ENCODE measurements at places on chromosomes 6 and 20.

GRCh38 chr6:119856136-119856535, 506.6 kb upstream of the MAN1A1 start:
- DNase-seq: peak; percentile 14

- no peak for DNase-seq
Measured at GRCh38 chr6:44311767-44312166, 1.4 kb downstream of the AARS2 start.

DNA sequence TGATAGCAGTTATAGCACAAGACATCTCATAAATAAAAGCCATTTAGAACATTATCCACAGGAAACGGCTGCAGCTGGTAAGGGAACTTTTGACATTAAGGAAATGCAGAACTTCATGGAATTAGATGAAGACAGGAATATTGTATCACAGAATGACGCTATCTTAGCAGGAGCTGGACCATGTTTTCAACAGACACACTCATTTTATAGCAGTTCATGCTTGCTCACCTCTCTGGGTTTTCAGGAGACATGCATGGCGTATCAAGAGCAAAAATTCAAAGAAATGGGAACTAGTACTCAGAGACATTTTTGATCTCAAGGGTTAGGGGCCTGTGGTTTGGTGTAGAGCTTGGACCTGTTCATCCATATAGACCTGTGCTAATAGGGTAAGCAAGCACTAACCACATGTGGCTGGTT, 125.0 kb downstream of the FYN start:
- DNase-seq: no peak

DNA sequence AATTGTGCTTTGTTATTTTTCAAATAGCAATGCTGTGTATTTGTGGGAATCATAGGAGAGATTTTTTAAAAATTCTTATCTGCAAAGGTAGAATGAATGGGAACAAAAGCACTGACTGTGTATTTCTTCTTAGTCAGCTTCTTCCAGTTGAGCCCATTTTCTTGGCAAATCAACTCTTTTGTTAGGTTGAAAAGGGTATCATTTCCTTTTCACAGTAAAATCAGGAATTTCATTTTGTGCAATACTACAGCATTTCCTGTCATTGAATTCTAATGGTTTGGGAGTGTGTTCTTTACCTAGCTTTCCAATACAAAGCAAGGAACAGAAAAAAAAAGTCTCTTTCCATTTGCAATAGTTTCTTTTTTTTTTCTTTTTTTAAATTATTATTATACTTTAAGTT, 19.0 kb upstream of the EXOC2 start:
- no peak for DNase-seq

- no peak for DNase-seq
Measured at GRCh38 chr6:36570264-36570663, 23.0 kb upstream of the STK38 start.

DNA sequence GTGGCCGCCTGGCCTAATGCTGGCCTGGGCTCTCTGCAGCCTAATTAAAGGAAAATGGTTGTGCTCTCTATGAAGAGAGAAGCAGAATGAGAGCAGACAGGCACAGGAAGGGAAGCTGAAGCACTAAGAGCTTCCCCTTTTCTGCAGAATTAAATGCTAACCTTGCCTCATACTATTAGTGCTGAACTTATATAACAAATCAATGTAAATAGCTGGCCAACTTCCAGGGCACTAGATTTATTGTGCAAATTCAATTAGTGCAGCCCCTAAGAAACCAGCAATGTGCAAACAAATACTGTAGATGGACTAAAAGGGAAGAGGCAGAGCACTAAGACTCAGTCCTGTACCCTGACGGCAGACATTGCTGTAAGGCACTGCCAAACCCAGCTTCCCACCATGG, 36.1 kb upstream of the INSM1 start:
- DNase-seq: no peak

GRCh38 chr6:144334150-144334708, 49.1 kb downstream of the UTRN start:
- peak; percentile 54 for DNase-seq

DNA sequence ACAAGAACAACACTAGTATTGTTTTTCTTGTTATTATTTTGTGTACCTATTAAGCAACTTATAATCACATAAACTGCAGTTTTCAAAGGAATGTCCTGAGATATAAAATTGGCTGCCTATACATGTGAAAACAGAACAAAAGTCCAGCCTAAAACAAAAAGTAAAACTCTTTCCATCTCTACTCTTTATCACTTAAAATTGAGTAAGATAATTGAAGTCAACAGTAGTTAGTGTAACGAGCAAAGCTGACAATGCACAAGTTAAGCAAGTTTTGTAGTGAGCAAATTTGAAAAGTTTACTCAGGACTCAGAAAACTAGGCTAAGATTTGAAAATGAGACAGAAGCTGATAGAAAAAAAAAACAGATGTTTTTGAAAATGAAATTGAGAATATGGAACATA, 941.4 kb upstream of the MAN1A1 start:
- no peak for DNase-seq

GRCh38 chr6:89566930-89567629, 71.5 kb downstream of the LYRM2 start:
- DNase-seq: no peak

- no peak for DNase-seq
Measured at GRCh38 chr20:19886661-19887288, 128.7 kb downstream of the RIN2 start.

- no peak for DNase-seq
Measured at GRCh38 chr6:122389704-122390372, 9.6 kb upstream of the HSF2 start.

DNA sequence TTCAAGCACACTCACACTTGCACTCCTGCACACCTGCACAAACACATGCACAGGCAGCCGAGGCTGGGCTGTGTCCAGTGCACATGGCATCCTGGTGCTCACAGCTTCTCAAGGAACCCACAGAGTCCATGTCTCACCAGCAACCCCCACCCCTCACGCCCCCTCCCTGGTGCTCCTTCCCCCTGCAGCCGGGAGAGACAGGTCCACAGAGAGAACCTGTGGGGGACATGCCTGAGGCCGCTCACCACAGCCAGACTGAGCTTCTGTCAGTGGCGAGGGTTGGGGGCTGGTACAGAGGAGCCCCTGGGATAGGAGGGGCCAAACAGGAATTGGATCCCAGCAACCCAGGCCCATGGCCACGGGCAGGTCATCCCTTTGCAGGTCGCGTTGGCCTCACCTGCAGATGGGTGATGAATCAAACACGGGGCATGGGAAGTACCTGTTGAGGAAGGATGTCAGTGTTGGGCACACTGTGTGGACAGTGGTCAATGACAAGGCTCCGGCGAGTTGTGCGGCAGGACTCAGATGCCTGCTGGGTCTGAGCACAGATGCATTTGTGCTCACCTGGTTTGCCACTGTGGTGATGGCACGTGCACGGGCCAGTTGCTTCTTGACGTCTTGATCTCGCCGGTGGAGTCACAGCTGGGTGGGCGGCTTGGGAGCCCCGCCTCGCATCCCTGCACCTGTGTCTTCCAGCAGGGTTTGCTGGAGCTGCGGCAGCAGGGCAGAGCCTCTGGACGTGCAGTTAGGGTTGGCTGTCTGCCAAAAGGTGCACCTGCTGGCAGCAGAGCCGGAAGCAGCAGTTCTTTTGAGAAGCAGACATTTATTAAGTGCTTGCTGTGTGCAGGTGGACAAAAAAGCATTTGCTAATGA, 113.0 kb downstream of the ERMARD start:
- no peak for DNase-seq

DNA sequence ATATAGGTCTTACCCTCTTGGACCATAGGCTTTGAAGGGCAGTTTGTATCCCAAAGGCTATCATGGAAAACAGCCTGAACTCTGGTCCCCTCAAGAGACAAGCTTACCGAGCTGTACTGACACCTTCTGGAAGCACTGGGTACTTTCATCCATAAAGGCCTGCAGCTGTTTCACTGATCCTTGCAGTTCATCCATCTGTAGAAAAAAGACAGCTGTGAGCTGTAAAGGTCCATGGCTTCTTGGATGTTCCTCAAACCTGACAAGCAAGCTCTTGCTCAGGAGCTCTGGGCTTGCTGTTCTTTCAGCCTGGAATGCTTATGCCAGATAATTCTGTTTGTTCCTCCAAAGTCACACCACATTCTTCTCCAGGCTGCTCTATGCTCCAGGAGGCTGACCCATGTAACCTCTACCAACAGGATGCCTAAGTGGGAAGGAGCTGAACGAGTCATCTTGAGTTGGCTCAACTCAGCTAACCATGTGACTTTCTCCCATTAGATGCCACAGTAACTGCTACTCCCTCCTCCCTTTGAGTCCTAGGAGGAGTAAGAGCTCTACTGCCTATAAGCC, 8.8 kb upstream of the NDRG3 start:
- DNase-seq: no peak

- no peak for DNase-seq
Measured at GRCh38 chr20:19742974-19743639, 15.0 kb upstream of the RIN2 start.

DNA sequence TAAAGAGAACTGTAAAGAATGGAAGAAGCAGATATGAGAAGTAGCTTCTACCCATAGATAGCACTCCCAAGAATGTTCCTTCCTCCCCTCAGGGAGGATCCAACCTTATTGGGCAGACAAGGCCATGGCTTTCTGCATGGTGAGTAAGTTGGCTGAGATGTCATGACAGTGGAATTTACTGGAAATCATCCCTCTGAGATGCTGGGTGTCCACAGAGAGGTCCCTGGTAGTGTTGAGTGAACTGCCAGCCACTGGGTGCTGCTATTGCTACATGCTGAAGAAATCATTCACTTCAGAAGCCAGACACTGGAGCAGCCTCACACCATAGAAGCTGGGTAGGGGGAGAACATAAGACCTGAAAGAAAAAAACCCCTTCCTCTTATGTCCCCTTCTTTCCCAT, 46.4 kb upstream of the FERMT1 start:
- DNase-seq: no peak

DNA sequence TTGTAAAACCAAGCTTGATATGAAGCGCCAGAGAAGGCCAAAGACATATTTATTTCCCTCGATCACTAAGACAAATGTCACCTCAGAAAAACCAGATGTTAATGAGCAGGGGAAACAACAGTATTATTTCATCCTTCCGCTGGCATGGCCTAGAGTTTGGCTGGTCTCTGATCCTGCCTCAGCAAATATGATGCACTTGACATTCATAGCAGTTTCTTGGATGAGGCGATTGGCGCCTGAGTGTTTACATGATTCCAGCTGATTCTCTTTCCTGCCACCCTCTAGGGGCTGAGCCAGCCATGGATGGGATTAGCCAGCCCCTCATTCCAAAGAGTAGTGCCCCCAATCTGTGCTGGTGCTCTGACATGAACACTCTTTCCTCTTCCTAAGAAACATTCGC, 67.9 kb downstream of the STMND1 start:
- no peak for DNase-seq

GRCh38 chr20:1566701-1567100, 9.2 kb upstream of the SIRPD start:
- no peak for DNase-seq

DNA sequence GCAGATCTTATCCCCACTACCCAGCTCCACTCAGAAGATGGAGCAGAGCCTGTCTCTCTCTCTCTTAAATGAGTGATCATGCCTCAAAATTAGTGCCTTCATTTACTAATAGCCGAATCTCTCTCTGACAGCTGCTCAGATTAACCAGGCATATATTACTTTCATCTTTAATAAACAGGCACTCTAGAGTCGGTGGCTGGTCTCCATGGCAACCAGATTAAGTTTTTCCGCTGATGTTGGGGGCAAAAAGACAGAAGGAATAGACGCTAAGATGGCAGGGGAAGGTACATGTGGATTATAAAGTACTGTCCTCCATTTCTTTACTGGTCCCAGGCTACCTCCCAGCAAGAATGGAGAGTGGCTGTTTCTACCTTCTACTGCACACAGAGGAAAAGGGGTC, 121.6 kb downstream of the QRSL1 start:
- DNase-seq: no peak

- DNase-seq: no peak
Measured at GRCh38 chr6:5672581-5673011, 334.1 kb downstream of the NRN1 start.

Measured in stimulated activated CD4-positive, alpha-beta T cell treated with anti-CD3 and anti-CD28 coated beads, Interleukin-4, amount 100 ng/mL, for 1 hour (primary cell).